ENCODE measurements at places on chromosomes 3 and 15.

GRCh38 chr3:197417441-197417840, 119.0 kb upstream of the DLG1 start:
- DNase-seq: peak; percentile 28

DNA sequence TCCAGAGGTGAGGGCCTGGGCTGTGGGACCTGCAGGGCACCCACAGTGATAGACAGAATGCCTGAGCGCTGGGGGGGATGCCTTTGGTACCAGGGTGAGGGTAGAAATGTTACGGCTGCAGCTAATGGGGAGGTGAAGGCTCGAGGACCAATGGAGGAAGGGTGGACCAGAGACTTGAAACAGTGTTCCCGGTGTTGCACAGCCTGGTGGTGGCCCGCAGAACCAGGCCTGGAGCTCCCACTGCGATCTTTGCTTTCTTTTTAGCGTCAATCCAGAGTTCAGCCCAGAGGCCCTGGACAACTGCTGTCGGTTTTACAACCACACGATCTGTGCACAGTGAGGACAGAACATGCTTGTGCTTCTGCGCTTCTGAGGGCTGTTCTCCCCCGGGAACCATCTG, 36.8 kb upstream of the PDE8A start:
- no peak for DNase-seq

GRCh38 chr3:101169516-101169915, 150.9 kb downstream of the IMPG2 start:
- no peak for DNase-seq

GRCh38 chr3:112136959-112137693, 4.1 kb upstream of the GCSAM start:
- DNase-seq: peak; percentile 27

DNA sequence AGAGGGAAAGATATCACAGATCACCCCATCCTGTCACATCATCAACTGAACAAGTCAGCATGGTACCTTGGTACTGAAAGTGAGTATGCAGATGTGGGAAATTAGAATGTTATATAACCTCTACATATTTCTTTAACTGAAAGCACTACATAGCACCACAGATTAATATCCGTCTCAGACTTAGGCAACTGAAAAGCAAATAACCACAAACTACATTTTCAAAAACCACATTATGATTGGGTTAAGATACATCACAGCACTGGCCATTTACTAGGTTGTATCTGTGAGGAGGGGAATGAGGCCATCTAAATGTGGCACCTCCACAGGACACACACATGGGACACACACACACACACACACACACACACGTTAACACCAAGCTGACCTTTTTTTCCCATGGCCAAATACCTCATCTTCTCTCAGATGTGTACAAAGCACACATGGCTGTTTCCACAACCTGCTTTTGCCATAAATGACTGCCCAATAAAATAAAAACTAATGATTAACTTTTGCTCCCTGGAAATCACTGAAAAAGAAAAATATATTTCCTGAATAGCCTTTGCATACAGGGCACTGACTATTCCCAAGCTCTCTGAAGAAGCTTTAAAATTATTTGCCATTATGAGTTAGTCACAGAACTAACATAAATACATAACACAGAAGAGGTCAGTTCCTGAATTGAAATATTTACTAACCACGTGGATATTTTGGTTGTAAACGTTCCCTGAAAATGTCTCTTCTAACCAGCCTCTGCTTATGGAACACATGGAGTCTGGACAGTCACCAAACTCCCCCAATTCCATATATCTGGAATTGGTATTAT, 60.1 kb downstream of the SUMF1 start:
- DNase-seq: no peak

- DNase-seq: no peak
These were observed 168.6 kb downstream of the STT3B start for GRCh38 chr3:31701286-31701685.

DNA sequence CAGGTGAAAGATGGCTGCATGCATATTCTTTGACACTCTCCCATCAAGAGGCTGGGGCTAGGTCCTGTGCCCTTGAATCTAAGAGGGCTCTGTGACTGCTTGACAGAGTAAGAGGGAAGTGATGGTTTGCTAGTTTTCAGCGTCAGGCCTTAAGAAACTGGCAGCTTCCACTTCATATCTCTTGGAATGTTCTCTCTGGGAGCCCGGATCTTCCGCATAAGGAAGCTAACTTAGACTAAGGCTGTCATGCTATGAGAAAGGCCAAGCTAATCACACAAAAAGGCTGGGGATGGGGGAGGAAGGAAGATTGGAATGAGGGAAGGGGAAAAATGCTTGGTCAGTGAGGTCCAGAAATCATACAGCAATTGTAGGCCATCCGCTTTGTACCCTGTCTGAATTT, 50.0 kb downstream of the MB21D2 start:
- DNase-seq: no peak

GRCh38 chr3:192858849-192859585, 58.6 kb downstream of the MB21D2 start:
- DNase-seq: no peak

DNA sequence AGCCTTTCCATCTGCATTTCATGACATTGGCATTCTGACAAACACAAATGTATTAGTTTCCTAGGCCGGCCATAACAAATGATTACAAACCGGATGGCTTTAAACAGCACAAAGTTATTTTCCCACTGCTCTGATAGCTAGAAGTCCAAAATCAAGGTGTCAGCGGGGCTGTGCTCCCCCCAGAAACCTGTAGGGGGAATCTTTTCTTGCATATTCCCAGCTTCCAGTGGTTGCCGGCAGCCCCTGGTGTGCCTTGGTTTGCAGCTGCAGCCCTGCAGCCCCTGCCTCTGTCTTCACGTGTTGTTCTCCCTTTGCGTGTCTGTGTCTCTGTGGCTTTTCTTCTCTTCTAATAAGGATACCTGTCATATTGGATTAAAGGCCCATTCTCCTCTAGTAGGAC, 79.0 kb upstream of the CDV3 start:
- peak; percentile 30 for DNase-seq

DNA sequence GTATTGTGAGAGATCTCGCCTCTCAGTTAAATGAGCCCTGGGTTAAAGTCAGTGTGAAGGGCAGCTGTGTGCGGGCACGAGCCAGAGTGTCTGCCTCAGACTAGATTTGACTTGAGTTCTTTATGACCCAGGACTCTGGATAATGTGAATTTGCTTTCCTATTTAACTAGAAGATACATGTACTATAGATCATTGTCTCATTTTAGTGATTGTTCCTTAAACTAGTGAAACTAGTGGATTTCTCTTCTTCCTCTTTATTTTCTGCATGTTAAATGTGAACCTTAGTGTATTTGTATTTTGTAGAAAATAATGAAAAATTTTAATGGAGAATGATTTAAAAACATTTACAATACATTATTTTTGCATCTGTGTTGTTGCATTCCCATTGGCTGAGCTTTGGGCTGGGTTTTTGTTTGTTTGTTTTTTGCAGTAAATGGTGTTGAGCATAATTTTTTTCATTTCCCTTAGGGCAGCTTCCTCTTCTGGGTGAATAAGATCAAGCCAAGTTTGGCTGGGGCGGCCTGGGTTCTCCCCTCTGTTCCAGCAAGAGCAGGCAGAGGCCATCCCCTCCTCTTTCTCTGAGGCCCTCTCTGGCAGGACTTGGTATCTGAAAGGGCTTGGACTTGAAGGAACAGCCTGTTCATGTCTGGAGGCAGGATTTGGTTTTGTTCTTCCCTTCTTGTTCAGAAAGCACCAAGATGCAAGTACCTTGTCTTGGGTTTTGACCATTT, 15.0 kb downstream of the GCSAM start:
- no peak for DNase-seq

GRCh38 chr3:114454551-114455251, 160.9 kb downstream of the TIGIT start:
- peak; percentile 2 for DNase-seq

DNA sequence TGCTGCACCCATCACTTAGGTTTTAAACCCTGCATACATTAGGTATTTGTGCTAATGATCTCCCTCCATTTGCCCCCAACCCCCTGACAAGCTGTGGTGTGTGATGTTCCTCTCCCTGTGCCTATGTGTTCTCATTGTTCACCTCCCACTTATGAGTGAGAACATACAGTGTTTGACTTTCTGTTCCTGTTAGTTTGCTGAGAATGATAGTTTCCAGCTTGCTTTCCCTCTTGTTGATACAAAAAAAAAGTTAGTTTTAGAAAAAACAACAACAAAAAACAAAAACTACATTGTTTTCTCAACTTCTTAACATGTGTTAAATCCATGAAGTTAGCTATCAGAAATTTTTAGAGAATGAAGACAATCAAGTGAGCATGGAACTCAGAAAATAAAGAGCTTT, 953.0 kb downstream of the VGLL3 start:
- DNase-seq: no peak

GRCh38 chr3:141382571-141382970, 14.3 kb downstream of the ZBTB38 start:
- no peak for DNase-seq

DNA sequence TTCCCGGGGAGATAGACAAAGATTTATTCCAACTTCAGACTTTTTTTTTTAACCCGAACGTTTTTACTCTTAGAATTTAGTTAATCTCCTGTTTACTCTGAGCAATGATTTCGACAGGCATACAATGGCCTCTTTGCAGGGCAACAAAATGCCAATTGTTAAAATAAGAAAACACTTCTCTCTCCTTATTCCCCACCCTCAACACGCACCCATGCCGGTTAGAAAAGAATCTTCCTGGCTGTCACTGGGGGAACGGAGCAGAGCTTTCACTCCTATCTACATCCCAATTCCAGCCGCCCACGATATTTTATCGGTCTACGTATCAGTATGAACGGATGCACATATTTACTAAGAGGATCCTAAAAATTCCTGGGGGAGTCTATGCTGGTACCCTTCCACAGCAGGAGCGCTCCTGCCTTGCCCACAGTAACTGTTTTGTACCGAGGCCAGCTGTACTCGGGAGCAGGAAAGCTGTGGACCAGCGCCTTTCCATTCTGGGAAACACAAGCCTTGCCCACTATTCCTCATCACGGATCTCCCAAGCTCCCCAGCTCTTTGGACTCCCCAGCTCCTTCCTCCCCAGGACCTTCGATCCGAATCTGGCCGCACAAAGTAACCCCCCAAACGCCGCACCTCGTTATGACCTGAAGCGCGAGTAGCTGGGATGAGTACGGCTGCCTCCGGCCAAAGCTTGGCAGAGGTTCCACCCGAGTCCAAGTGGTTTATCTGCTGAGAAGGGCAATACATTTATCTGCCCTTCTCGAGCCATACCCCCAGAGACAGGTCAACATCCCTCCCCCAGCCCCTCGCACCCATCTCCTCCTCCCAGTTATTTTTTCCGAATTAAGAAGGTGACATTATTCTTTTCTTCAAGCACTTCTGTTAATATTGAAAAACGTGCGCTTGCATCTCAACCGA, 2.2 kb upstream of the FOXB1 start:
- no peak for DNase-seq

GRCh38 chr15:89664441-89665350, 9.4 kb upstream of the KIF7 start:
- no peak for DNase-seq

- DNase-seq: peak; percentile 9
These were observed 1.9 kb downstream of the NFKBIZ start for GRCh38 chr3:101851072-101851770.

- DNase-seq: no peak
These were observed 419.7 kb downstream of the ZBTB20 start for GRCh38 chr3:114727373-114727772.

DNA sequence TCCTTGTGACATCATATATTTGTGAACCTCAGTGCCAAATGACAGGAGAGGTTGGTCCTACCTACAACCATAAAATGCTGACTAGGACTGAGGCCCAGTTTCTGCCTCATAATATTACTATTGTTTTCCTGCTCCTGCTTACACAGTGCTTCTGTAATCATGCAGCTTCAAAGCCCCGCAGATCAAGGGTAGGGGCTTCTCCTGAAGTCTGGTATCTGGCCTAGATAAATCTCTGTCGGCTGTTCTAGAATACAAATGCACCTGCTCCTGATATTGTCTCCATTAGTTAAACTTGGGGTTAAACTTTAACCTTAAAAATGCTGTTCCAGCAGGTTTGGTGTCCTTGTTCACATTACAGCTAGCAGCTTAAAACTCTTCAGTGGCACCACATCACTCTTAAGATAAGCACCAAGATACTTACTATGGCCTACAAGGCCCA, 552.4 kb downstream of the TUSC7 start:
- no peak for DNase-seq

GRCh38 chr15:55106155-55106554, 90.6 kb downstream of the RSL24D1 start:
- DNase-seq: no peak

DNA sequence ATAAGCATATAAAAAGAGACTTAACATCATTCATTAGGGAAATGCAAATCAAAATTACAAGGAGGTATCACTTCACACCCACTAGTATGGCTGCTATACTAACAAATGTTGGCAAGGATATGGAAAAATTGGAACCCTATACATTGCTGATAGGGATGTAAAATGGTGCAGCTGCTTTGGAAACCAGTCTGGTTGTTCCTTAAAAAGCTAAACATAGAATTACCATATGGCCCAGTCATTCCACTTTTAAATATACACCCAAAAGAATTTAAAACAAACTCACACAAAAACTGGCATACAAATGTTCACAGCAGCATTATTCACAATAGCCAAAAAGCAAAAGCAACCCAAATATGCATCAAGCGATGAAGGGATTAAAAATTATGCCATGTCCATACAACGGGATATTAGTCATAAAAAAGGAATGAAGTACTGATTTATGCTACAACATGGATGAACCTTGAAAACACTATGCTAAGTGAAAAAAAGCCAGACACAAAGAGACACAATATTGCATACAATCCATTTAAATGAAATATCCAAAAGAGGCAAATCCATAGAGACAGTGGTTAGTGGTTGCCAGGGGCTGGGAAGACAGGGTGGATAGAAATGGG, 118.3 kb downstream of the OSBPL10 start:
- peak; percentile 38 for DNase-seq

- no peak for DNase-seq
These were observed 657.5 kb upstream of the DPPA4 start for GRCh38 chr3:109994853-109995252.

GRCh38 chr3:180421721-180422120, 180.2 kb upstream of the TTC14 start:
- DNase-seq: no peak

- peak; percentile 11 for DNase-seq
These were observed 89.8 kb downstream of the LRRC3B start for GRCh38 chr3:26712211-26713026.
